ENCODE measurements at places on chromosomes 6 and 20.

- DNase-seq = no peak
Measured at GRCh38 chr20:881051-881782, 34.9 kb downstream of the ANGPT4 start.

DNA sequence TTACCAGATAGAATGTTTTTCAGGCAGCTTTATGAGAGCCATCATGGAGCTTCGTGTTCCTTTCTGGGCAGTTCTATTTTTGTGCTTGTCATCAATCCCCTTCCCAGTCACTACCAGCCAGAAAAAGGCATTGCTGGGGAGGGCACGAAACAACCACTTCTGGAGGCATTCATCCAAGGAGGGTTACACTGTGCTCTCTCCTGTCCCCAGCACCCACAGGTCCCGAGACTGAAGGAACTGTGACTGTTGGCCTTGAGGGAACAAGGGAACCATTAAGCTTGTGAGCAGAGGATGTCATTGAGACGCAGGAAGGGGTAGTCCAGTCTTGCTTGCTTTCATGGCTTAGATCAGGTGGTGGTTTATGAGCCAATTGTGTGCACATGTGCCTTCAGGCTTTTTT lies 20.1 kb upstream of the ENPP5 start:
- no peak for DNase-seq

- no peak for DNase-seq
Measured at GRCh38 chr20:840858-841567, 7.5 kb downstream of the FAM110A start.

DNA sequence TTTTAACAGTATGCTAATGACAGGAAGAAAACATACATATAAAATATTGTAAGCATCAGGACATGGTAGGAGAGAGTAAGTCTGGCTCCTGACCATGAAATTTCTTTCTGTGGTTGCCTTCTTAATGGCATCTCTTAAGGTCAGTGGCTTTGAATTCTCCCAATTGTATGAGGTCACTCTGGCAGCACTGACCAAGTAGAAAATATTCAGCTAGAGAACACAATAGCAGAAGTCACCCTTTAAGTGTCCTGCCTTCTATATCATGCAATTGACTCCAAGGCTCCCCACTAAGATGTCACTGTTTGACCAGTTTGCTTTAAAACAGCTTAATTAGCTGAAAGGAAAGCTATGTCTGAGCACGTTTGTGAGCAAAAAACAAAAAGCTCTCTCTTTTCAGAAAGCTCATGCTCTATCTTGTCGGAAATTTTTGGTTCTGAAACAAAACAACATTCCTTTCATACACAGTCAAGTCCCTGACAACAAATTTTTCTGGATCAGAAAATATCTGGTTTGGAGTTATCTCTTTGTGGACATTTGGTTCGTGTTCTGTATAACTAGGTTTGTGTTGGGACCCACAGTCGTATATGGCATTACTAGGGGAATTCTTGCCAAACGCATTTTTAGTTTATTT lies 120.9 kb upstream of the IFNGR1 start:
- DNase-seq = peak; percentile 76

DNA sequence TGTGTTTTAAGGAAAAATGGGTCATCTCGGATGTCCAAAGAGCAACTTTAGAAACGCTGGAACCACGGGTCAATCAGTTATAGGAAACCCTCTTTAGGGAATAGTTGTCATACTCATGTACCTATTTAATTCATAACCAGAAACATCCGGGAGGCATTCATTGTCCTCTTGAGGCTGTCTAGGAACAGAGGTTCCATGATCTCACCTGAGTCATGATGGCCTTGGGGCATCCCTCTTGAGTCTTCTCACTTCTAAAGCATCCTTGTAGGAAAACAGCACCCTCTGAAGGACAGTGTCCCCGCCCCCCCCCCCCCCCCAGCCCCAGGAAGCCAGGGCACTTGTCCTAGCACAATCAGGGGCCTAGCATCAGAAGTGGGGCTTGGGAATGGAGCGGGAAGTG lies 46.3 kb upstream of the CDH4 start:
- no peak for DNase-seq

GRCh38 chr20:50676858-50677257 lies 14.5 kb downstream of the RIPOR3 start:
- DNase-seq = no peak

DNA sequence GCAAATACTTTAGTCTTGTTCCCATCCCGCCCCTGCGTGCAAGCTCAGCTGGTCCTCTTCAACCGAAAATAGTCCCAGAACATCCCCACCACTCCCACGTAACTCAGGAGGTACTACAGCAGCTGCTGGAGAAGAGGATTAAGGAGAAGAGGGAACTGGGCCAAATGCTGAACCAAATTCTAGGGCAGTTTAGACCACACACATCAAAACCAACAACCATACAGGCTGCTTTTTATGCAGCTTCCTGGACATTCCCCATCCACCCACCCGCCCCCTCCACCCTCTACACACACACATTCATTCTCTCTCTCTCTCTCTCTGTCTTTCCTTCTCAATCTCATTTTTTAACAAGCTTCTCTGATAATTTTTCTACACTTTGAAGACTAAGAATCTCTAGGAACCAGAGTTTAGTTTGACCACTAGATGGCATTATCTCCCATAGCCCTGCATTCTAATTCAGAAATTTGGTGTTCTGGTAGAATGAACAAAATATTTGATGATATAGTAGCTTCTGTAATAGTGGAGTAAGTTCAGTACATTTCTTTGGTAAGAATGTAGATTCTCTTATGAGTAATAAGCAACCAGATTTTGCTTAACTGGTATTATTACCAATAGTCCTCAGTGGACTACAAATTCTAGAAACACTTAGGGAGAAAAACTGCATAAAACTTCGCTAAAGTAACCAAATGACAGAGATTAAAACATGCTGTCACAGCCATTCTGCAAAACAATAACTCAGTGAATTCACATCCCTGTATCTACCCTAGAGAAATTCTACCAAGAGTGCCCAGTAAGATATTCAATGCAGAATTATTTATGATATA lies 52.1 kb upstream of the BEND6 start:
- peak; percentile 66 for DNase-seq

DNA sequence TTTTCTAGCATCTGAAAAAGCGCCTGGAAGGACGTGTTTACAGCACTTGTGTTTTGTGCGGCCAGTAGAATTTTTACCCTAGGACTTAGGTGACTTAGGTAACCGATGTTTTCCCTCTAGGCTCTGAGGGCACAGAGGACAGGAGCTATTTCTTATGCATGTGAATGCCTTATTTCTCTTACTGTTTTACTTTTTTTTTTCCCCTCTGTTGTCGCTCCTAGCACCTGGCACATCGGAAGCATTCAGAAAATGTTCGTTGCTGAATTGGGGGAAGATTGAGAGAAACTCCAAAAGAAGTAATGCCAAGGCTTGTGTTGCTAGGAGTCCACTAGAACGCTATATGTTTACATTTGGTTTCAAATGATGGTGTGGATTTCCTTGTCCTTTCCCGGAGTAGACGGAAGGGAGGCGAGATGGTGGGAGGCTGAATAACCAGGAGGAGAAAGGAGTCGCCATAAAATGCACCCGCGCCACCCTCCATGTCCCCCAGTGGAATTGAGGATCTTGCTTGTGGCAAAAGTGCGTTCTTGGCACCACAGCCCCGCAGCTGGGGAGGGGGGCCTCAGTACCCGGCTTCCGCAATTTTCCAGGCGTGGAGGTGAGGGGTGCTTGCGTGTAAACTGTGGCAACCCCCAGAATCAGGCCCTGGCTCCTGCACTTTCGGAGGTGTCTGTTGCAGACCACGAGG lies 6.9 kb downstream of the OLIG3 start:
- no peak for DNase-seq

DNA sequence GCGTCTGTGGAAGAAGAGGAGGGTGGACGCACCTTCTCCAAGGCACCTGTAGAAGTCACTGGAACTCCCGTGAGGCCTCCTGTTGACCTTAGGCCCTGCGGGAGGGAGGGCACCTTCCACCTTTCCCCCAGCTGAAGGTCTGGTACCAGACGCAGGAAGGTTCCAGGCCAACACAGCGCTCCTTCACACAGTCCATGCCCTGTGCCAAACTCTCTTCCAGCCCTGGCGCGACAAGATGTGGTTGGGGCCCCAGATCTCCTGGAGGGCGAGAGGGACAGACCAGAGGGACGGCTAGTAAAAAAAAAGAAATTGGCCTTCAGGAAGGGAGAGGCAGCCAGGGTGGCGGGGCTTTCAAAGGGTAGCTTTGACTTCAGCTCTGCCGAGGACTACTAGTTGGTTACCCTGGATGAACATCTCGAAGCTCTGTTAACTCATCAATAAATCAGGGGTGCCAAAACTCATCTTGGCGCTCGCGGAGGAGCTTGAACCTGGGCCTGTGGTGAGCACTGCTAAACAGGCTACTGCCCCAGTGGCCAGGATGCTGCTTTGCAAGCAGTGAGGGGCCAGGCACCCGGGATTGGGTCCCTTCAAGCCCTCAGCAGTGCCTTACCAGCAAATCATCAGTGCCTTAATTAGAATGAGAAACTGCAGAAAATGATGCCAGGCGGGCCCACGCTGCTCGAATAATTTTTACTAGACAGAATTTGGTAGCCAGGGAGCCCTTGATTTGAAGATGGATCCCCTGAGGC lies 14.9 kb downstream of the AARS2 start:
- DNase-seq = no peak

- no peak for DNase-seq
Measured at GRCh38 chr6:15025446-15025845, 220.4 kb upstream of the JARID2 start.

DNA sequence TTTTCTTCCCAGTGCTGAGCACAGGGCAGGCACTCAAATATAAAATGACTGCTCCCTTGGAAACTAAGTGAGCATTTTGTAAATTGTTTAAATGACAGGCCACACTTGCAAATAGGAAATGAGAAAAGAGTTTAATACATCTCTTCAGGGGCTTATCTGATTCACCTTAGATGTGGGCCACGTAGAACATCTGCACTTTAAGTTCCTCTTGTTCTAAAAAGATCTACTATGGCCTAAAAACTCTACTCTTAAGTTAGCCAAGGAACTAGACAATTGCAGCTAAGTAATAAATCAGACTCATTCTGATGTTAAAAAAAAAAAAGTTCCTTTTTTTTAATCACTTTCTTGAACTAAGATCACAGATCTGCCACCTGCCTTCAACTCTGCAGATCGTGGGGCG lies 126.3 kb downstream of the KIF16B start:
- no peak for DNase-seq

GRCh38 chr20:3577366-3577765 lies 85.8 kb downstream of the GFRA4 start:
- peak; percentile 58 for DNase-seq

GRCh38 chr6:24439858-24440539 lies 37.3 kb downstream of the MRS2 start:
- DNase-seq = no peak

DNA sequence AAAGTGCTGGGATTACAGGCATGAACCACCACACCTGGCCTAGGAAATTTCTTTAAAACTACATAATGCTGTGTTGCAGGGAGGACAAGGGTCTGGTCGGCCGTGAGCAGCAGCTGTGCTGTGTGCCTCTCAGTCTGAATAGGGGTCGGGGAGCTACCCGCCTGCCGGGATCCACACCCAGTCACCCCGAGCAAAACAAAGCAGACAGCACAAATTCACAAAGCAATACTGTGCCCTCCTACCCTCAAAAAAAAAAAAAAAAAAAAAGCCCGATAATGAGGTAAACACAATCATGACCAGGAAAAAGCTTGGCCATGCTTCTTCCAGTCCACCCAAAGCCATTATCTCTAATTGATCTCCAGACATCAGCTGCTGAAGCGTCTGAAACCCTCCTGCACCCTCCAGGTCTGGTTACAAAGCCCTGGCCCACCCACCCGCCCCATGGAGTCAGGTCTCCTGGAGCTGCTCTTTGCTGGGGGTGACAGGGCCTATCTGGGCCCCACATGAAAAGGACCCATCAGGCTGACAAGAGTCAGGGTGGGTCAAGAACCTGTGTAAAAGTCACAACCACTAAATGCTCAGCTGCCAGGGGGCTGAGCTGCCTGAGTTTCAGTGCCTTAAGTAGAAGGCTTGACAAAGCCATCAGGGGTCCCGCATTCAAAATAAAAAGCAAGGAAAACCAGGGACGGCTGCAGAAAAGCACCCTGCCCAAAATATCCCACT lies 88.2 kb downstream of the NOL4L start:
- no peak for DNase-seq

DNA sequence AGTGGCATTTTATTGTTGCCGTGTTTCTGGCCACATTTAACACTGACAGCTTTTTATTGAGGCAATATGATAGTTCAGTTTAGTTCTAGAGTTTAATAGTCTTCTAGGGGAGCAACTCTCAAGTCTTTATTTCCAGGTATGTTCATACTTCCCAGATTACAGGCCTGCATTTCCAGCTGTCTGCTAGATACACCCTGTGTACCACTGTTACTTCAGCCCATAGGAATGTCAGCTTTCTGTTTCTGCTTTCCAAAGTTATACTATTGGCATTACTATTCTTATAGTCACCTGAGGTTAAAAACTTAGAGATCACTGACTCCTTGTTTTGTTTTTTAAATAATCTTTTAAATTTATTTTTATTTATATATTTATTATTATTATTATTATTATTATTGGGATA lies 7.6 kb downstream of the ZNF451 start:
- no peak for DNase-seq

GRCh38 chr6:141195251-141195832 lies 937.4 kb upstream of the GJE1 start:
- DNase-seq = no peak

- no peak for DNase-seq
Measured at GRCh38 chr20:55283889-55284288, 721.4 kb downstream of the CBLN4 start.

DNA sequence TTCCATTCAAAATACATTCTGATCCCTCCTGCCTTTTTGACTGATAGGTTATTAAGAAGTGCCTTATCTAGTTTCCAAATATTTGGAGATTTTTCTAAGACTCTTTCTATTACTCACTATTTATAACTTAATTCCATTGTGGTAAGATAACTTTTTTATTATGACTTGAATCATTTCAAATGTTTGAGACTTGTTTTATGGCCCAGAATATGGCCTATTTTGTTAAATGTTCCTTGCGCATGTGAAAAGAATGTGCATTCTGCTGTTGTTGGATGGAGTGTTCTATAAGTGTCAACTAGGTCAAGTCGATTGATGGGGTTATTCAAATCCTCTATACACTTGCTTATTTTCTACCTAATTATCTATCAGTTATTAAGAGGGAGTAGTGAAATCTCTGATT lies 13.1 kb upstream of the TCP11 start:
- no peak for DNase-seq

DNA sequence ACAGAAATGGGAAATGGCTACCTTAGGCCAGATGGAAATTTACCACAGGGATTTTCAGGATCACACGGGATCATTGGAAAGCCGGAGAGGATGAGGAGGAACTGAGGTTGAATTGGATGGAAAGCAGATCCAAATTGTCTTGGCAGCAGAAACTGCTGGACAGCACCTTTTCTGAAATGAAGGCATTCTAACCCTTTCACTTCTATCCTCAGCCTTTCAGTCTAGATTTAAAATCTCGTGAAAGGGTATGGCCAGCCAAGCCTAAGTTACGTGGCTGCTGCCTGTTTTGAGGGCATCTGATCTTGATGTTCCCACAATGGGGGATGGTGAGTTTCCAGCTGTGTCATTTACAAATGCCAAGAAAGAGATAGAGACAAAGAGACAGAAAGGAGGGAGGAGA lies 358.2 kb downstream of the KIF16B start:
- DNase-seq = no peak

Measured in pons (tissue), 1 donor.